ENCODE measurements at places on chromosomes 11 and 22. TPM values are rescaled to one million over a fixed set of nuclear protein-coding genes. Genes with fewer than 3 reads are reported as not detected.

The GAB4 gene
- not detected for total RNA-seq

The SLC17A6 gene
- total RNA-seq, result not detected

The PLEKHB1 gene
- 2.5 TPM for total RNA-seq

The CASP5 gene
- not detected for total RNA-seq

The SLC5A1 gene
- total RNA-seq, result not detected

The PLA2G3 gene
- 0.33 TPM for total RNA-seq

The NRIP3 gene
- 37.9 TPM for total RNA-seq

The CCDC73 gene
- total RNA-seq, result not detected

The INPP5J gene
- 0.11 TPM for total RNA-seq

The RTN4RL2 gene
- total RNA-seq, result under 0.01 TPM

The TRIM44 gene
- 26.1 TPM for total RNA-seq

Measured in uterine smooth muscle cell (primary cell).